Glomerular endothelial cell (primary cell): ENCODE measurements at places on chromosomes 2 and 18. TPM values are rescaled to one million over a fixed set of nuclear protein-coding genes. Genes with fewer than 3 reads are reported as not detected.

DNA sequence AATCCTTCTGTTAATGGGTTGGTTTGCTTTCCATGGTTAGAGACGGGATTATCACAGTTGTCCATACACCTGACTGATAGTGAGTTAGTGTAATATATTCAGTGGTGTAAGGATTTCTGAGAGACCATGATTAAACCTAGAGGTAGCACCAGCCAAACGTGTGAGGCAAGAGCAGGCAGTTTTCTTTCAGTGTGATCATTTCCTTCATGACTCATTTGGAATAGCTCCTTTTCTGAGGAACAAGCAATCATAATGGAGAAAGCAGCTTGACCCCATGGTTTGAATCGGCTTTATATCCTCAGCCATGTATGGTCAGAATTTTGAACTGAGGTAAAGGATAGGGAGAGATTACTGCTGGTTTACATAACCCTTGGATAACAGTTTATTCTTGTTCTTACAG is 2.9 kb downstream of the MXD1 start:
- DNase-seq: peak; percentile 88

- no peak for DNase-seq
Observed at GRCh38 chr2:144583741-144584453, 64.0 kb upstream of the ZEB2 start.

Gene COL3A1
- 7.5 and 54.2 TPM in 2 replicates for total RNA-seq

DNA sequence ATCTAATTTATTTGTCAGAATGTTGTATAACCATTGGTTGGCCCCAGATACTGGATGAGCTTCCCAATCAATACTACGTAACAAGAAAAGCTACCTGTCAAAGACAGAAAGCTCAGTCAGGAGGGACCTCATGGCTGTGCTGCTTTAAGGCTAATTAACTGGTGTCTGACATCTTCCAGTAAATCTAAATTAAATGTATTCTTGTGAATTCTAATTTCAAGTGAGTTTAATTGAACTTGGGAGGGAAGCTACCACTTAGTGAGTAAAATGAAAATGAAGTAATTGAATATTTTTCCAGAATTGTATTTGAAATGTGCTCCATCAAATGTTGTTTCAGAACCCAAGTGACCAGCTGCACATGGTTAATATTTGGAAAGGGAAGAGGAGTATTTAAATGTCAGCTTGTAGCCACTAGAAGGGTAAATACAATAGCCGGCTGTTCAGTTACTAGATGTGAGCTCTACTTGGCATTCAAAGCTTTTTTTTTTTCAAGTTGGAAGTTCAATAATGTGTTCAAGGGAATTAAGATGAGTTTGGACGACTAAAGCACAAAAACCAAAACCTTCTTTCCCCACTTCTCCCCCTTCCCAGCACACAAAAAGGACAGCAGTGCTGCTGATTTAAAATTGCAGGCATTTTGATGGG is 62.0 kb downstream of the GPR39 start:
- DNase-seq: no peak

Gene TRIM43
- total RNA-seq: not detected in 2 replicates

GRCh38 chr2:76667821-76668271 is 854.3 kb downstream of the LRRTM4 start:
- no peak for DNase-seq
